Gastrocnemius medialis (tissue), 4 donors: ENCODE measurements at places on chromosomes 7 and 10. TPM values are rescaled to one million over a fixed set of nuclear protein-coding genes. Genes with fewer than 3 reads are reported as not detected.

DNA sequence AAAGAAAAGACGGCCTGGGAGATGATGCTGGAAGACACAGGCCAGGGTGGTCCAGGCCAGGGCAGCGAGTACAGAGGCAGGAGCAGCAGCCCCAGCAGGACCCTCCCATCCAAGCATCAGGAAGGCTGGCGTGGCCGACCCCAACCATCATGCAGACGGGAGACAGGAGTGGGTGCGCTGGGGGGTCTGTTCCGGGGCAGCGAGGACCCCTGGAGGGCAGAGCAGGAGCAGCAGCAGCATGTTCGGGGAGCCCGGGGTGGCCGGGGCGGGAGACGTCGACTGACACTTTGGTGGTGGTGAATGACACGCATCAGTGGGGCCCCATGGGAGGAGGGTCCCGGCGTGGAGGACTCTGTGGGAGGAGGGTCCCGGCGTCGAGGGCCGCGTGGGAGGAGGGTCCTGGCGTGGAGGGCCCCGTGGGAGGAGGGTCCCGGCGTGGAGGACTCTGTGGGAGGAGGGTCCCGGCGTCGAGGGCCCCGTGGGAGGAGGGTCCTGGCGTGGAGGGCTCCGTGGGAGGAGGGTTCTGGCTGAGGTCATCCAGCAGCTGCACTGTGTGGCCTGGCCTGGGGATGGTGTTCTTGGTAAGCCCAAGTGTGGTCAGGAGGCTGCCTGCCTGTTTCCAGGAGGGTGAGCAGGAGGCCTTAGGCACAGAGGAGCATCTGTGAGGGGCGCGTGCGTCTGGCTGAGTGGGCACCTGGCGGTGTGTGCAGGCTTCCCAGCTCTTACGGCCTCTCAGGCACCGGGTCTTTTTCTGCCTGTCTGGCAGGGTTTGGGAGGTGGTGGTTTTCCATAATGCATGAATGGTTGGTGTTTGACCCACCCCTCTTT is 38.9 kb downstream of the FAM20C start:
- H3K4me3 ChIP-seq, result no peak overlapping the region
- H3K27ac ChIP-seq, result peak overlapping the region; percentile 93
- no peaks in the 10 kb centered on the region for H3K36me3 ChIP-seq
- no peak for DNase-seq
- H3K4me1 ChIP-seq, result peaks cover 94% of the 10 kb centered on the region

DNA sequence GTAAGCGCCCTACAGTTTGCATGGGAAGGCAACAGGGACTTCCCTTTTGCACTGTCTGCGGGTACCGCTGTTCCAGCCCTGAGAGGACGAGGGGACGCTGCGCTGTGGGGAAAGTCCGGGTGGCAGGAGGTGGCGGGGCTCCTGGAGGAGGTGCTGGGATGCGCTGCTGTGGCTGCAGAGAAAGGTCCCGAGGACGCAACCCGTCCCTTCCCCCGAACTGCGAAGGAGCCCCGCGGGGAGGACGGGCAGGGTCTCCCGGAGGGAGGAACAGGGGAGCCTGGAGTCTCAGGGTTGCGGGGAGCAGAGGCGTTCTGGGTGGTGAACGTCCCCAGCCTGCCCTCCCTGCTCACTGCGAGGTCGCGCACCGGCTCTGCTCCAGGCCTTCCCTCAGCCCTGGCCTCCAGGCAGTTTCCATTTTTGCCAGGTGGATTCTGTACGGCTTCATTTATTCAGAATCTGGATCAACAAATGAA is 91.6 kb downstream of the CXCL12 start:
- DNase-seq, result no peak
- peak overlapping the region; percentile 8 for H3K4me3 ChIP-seq
- no peaks in the 10 kb centered on the region for H3K27me3 ChIP-seq
- no peaks in the 10 kb centered on the region for H3K4me1 ChIP-seq
- H3K36me3 ChIP-seq, result no peaks in the 10 kb centered on the region
- peak overlapping the region; percentile 75 for H3K27ac ChIP-seq

DNA sequence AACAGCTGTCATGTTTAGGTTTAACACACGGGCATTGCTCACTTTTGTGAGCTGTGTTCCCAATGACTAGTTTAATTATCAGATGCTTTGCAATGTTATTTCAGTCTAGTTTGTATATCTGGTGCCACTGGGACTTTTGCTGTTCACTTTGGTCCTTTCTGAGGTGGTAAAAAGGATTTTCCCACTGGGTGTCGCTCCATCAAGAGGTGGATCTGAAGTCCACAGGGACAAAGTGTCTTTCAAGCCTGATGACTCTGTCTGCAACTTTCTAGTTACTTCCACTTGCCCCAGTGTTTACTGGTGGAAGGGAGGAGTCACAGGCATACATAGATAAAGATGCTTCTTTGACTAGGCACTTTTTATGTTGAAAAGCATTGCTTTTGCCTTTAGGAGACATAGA is 242.2 kb downstream of the HGF start:
- no peak overlapping the region for H3K4me3 ChIP-seq
- no peak overlapping the region for H3K27ac ChIP-seq
- DNase-seq, result no peak
- no peaks in the 10 kb centered on the region for H3K27me3 ChIP-seq
- no peaks in the 10 kb centered on the region for H3K36me3 ChIP-seq

GRCh38 chr7:151390598-151391357 is 19.1 kb downstream of the WDR86 start:
- no peaks in the 10 kb centered on the region for H3K4me1 ChIP-seq
- no peak overlapping the region for H3K4me3 ChIP-seq
- no peak overlapping the region for H3K27ac ChIP-seq

DNA sequence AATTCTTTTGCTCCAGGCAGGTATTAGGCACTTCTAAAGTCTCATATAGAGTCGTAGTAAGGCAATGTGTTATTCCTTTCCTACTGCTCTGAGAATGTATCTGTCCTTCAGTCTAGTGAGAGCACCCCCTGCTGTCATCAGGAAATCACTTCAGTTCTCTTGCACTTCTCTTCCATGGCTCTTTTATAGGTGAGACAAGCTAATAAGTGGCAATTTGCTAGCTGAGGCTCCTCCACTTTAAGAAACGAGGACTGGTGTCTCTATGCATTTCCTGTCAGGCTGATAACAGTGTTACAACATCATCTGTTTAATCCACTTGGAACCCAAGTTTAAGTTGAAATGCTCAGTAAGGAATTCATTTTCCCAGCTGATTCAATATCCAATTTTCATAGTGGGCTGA is 350.6 kb downstream of the TFEC start:
- no peak overlapping the region for H3K27ac ChIP-seq
- H3K4me1 ChIP-seq, result no peaks in the 10 kb centered on the region
- no peaks in the 10 kb centered on the region for H3K27me3 ChIP-seq
- no peak overlapping the region for H3K4me3 ChIP-seq
- no peak for DNase-seq
- no peaks in the 10 kb centered on the region for H3K36me3 ChIP-seq

DNA sequence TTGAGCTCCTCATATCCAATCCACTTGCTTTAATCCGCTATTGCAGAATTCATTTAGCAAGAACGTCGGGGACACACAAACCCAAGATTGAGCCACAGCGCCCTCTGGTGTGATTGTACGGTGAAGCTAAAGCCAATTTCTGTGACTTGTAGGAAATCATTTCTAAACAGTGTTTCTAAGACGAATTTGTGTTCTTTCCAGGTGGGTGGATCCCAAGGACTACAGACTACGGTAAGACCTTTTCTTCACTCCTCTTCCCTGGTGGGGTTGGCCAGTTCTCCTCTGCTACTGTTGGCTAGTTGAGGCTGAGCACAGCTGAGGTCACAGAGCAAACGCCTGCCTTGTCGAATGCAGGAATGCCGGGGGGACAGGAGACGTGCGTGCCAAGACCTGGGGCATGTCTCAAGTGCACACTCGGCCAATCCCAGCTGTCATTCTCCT is 5.2 kb downstream of the DMBT1 start:
- H3K4me1 ChIP-seq, result peaks cover 7% of the 10 kb centered on the region
- no peaks in the 10 kb centered on the region for H3K36me3 ChIP-seq
- H3K27me3 ChIP-seq, result no peaks in the 10 kb centered on the region

DNA sequence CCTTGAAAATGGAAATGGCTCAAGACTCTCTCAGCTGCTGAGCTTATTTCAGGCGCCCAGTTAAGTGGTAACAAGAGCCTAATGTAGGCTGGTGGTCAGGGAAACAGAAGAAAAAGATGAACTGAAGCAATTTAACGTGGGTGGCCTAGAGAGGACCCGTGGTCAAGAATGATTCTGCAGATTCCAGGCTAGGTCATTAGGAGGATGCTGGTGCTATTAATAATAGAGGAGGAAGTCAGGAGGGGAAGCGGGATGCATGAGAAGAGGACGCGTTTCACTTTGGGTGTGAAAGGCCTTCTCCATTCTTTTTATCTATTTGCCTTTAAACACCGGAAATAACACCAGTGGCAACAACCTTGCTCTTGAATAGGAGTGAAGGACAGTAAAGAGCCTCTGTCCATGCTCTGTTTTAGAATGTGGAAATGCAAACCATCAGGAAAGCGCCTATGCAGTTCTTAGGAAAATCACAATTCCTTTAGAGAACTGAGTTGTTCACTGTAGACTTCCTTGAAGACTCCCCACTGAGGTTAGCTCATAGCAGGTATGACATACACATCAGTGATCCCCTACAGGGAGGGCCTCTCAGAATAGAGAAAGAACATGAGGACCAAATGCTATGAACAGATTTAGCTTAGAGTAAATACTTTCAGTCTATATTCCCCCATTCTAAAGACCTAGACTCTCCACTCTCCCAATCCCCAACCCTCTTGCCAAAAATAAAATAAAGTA is 8.6 kb downstream of the LIPA start:
- H3K4me3 ChIP-seq, result no peak overlapping the region
- DNase-seq, result no peak
- no peak overlapping the region for H3K27ac ChIP-seq
- H3K4me1 ChIP-seq, result peaks cover 4% of the 10 kb centered on the region
- H3K27me3 ChIP-seq, result no peaks in the 10 kb centered on the region
- no peaks in the 10 kb centered on the region for H3K36me3 ChIP-seq

- no peaks in the 10 kb centered on the region for H3K36me3 ChIP-seq
- DNase-seq, result no peak
- H3K4me1 ChIP-seq, result no peaks in the 10 kb centered on the region
- H3K27ac ChIP-seq, result no peak overlapping the region
Observed at GRCh38 chr7:131808736-131809135, 252.3 kb upstream of the PODXL start.

GRCh38 chr10:89055159-89055558 is 64.6 kb downstream of the FAS start:
- H3K36me3 ChIP-seq, result no peaks in the 10 kb centered on the region
- H3K4me3 ChIP-seq, result no peak overlapping the region
- no peaks in the 10 kb centered on the region for H3K4me1 ChIP-seq

DNA sequence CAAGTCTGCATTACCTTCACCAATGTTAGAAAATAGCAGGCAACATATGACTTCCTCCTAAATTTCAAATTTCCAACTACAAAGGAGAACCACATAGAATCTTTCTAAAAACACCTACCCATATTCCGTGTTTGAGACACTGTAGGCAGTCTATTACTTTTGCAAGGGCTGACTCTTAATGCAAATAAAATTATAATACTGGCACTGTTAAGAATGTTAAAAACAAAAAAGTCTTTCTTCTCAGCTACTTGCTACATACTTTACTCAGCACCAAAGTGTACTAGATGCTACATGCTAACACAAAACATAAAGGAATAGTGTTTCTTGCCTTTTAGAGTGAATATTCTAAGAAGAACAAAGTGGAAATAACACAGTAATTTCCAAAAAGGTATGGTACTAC is 65.4 kb downstream of the SRPK2 start:
- no peak overlapping the region for H3K27ac ChIP-seq
- H3K27me3 ChIP-seq, result no peaks in the 10 kb centered on the region
- no peak overlapping the region for H3K4me3 ChIP-seq
- H3K4me1 ChIP-seq, result peaks cover 5% of the 10 kb centered on the region

GRCh38 chr7:45400680-45401079 is 173.5 kb upstream of the ADCY1 start:
- no peaks in the 10 kb centered on the region for H3K27me3 ChIP-seq
- DNase-seq, result no peak
- H3K4me1 ChIP-seq, result no peaks in the 10 kb centered on the region
- no peak overlapping the region for H3K27ac ChIP-seq
- H3K4me3 ChIP-seq, result no peak overlapping the region

GRCh38 chr10:101658975-101659374 is 36.0 kb downstream of the FBXW4 start:
- H3K27ac ChIP-seq, result no peak overlapping the region
- no peak overlapping the region for H3K4me3 ChIP-seq
- no peak for DNase-seq
- H3K4me1 ChIP-seq, result no peaks in the 10 kb centered on the region

- no peaks in the 10 kb centered on the region for H3K4me1 ChIP-seq
- DNase-seq, result no peak
- no peaks in the 10 kb centered on the region for H3K27me3 ChIP-seq
Observed at GRCh38 chr7:145848691-145849090, 267.9 kb upstream of the CNTNAP2 start.

The PTPN20 gene
- 5.3 TPM for total RNA-seq

The SSBP1 gene
- total RNA-seq, result 127 TPM

The GSAP gene
- 1.2 TPM for total RNA-seq

The LEP gene
- total RNA-seq, result not detected

The ITPRID1 gene
- total RNA-seq, result not detected

The TYW1B gene
- 2.7 TPM for total RNA-seq

The FKBP6 gene
- not detected for total RNA-seq

The MMRN2 gene
- total RNA-seq, result 14.6 TPM

The OR2A1 gene
- total RNA-seq, result not detected

The PRF1 gene
- total RNA-seq, result 0.31 TPM
